ENCODE measurements at places on chromosomes 2 and 18.
A peak's percentile ranks its signal among the peaks of the same experiment; 100 is the strongest.

GRCh38 chr18:70250781-70251180 is 38.1 kb upstream of the SOCS6 start:
- no peak for DNase-seq

DNA sequence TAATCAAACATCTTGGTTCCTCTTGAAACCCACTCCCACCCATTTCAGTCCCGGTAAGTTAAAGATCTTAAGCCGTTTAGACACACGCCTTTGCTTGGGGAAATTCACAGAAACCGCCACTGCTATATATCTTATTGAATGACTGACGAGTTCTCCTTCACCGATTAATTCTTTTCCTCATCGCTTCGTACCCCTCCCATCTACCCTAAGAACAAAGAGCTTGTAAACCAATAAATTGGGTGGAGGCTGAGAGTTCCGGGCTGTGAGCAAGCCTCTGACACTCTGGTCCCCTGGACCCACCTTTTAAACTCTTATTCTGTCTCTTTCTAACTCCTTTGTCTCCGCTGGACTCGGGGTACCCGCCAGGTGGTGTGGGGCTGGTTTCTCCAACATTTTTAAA is 30.6 kb downstream of the TMEM131 start:
- DNase-seq = no peak

DNA sequence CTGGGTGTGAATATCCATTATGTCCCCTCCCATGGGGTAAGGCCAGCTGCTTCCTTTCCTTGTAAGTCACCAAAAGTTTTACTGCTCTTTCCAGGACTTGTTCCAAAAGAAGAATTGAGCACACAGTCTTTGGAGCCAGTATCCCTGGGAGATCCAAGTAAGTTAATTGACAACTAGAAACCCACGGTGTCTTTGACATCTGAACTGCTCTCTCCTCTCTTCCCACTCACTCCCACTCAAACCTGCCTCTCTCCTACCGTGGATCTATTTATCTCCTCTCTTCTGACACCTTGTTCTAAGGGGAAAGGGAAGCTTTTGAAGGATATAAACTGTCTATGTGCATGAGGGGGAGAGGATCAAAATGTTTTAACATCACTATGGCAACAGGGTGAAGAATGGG is 86.7 kb downstream of the VIT start:
- no peak for DNase-seq

GRCh38 chr18:38644875-38645641 is 1079.5 kb upstream of the CELF4 start:
- no peak for DNase-seq

DNA sequence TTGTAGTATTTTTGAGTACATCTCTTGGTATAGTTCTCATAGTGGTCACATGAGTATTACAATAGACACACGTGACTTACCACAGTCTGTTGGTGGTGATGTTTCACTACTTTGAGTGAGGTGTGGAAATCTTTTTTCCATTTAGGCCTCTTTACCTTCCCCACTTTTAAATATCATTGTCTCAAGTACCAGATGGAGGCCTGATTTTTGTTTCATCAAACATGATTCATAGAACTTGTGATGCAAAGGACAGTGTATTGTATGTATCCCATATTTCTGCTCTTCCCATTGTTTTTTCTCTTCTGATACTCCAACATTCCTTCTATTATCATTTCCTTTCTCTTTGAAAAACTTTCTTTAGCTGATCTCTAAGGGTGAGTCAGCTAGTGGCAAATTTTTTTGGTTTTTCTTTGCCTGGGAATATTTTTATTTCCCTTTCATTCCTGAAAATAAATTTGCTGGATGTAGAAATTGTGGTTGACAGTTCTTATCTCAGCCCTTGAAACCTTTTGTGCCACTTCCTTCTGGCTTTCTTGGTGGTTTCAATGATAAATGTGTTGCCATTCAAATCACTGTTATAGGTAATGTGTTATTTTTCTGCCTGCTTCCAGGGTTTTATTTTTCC is 32.8 kb downstream of the RFX8 start:
- no peak for DNase-seq

- no peak for DNase-seq
Measured at GRCh38 chr2:10324095-10324832, 21.6 kb downstream of the HPCAL1 start.

GRCh38 chr2:130882111-130882690 is 45.5 kb downstream of the ARHGEF4 start:
- DNase-seq = no peak

GRCh38 chr18:54662986-54663385 is 71.9 kb downstream of the DYNAP start:
- DNase-seq = no peak

DNA sequence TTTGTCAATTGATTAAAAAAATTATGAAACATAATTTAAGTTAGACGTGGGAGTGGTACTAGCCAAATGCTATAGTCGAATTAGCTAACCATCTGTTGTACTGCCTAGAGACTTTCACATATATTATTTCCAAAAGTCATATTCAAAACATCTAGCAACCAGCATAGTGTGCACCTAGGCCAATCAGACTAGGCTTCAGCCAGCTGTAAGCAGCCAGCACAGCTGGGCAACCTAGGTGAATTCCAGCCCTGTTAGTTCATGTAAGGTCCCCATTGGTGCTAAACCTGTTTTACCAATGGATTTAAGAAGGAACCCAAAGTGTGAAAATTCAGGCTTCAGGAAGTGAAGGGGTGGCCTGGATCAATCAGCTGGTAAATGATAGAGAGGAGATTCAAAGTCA is 144.3 kb downstream of the BCL2 start:
- no peak for DNase-seq

DNA sequence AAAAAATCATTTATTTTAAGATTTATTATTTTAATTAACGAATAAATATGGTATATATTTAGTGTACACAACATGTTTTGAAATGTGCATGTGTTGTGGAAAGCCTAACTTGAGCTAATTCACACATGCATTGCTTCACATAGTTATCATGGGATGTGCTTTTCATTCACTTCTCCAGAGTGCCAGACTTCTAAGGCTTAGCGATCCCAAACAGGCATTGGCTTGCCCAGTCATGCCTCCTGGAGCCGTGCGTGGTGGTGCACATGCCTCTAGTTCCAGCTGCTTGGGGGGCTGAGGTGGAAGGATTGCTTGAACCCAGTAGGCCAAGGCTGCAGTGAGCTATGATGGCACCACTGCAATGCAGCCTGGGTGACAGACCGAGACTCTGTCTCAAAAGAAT is 40.5 kb downstream of the ARHGEF4 start:
- no peak for DNase-seq

DNA sequence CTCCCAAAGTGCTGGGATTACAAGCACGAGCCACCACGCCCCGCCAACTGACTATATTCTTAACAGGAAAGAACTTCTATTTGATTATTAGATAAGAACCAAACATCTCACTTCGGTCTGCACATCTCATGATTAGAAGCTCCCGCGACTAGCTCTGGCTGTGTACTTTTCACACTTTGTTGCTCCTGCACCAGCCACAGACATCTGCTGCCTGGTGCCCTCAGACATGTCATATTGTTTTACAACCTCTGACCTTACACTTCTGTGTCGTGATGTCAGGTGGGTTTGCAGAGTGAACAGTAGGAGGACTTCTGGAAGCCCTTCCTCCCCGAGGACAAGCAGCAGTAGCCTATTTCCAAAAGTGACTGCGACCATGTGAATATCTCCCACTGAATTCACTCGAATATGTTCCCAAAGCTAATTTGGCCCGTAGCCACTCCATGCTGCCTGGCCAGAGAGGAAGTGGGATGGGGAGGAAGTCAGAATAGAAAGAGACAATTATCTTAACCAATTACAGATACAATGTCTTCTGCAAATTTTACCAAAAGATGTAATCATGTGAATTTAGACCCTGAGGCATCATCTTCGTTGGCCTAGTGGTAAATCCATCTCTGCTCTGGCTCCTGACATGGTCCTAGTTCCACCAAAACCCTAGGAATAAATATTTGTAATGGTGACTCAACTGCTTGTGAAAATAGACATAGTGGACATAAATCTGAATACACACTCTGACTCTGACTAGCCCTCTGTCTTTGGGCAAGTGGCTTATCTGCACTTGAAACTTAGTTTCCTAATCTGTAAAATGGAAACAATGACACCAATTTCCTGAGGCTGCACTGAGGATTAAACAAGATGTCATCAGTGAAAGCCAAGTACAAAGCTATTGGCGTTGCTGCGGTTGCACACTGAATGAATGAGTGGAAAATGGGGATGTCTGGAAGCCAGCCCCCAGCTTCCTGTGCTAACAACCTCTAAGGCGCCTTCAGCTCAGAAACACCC is 406.1 kb downstream of the LRATD1 start:
- no peak for DNase-seq

DNA sequence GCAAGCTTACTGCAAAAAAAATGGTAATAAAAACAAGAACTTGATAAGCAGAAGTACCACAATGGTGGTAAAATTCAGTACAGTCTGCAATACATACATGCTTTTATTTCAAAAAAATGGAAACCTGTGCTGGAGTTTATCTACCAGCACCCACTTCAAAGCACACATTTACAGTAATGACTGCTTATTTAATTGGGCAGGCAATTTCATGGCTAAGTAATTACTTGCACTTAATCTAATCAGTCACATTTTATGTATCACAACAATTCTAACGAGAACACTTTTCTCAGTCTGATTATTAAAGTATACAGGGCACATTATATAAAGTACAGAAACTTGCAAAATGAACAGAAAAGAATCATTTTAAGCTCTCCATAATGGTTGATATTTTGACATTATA is 5.2 kb downstream of the APCDD1 start:
- DNase-seq = no peak

GRCh38 chr2:158507141-158507540 is 50.4 kb downstream of the PKP4 start:
- DNase-seq = no peak

GRCh38 chr2:158319269-158319668 is 137.3 kb downstream of the CCDC148 start:
- no peak for DNase-seq

- peak; percentile 78 for DNase-seq
Measured at GRCh38 chr2:23541503-23542229, 156.7 kb downstream of the KLHL29 start.

DNA sequence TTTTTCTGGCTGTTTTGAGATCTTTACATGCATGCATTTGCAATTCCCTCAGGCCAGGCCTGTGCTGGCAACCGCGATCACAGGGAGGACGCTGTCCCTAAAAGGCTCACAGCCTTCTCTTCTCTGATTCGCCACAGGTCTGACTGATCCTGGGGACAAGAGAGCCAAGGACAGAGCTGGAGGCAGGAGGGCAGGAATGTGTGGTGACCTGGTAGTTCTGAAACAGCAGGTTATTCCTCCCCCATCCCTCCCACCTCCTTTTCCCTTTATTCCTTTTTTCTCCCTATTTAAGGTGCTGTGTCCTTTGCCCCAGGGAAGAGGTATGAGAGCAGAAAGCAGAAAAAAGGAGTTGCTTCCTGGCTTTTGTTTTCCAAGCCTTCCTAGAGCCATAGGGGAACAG is 21.9 kb downstream of the TMEM177 start:
- DNase-seq = no peak

GRCh38 chr2:99956232-99957030 is 186.0 kb downstream of the AFF3 start:
- DNase-seq = no peak
